Fibroblast of gingiva (primary cell): ENCODE measurements at places on chromosomes 6 and 20.

DNA sequence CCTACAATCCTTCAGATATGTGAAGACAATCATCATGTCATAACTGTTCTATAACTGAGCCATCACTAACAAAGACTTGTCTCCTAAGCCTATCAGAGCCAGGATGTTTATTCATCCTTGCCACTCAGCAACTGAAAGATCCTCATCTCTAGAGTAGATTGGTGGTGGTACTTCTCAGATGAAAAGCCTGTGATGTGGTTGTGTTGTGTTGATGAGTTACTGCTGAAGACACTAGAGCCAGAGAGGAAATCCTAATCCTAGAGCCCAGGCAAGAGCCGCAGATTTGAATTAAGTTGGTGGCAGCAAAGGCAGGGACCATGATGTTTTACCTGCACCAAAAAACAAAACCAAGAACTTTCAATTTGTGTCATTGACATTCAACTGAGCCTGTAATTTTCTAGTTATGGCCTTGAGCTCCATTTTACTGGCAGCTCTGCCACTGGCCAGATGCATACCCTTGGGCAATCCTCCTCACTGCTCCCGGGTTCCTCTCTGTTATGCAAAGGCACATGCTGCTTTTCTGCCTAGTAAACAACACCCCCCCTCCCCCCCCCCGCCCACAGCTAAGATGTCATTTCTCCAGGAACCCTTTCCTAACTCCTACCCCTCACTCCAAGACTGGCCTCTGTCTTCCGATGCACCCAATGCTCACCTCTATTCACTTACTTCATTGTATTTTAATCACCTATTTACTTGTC is 50.2 kb upstream of the REV3L start:
- DNase-seq, result no peak

DNA sequence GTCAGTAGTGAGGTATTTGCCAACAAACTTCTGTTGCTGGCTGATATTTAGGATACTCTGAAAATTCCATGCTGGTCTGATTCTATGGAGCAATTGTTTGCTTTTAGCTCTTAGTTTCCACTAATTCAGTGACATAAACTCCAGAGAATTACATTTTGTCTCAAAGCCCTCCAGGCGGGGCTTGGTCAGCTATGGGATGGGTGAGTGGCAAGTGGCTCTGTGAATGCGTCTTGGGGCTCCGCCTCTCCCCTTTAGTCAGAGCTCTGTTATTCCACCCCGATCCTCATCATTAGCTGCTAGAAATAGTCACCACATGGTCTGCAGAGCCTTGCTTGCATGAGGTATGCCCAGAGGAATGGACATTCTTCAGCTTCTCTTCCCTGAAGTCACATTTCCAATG is 540.6 kb downstream of the QKI start:
- DNase-seq, result no peak

DNA sequence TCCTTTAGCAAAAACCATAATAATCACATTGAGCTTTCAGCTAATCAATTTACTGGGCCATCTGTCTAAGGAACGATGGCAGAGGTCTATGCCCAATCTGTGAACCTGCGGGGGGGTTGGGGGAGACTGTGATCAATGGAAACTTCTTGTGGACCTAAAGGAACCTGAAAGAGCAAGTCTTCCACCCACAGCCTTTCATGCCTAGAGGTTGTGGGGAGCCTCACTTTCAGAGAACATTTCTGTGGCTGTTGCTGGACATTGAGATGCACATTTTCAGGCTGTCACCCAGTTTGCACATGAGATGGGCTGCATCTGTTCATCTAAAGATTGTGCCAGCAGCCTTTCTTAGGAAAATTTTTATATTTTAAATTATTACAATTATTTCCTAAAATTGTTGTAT is 310.0 kb upstream of the SPTLC3 start:
- no peak for DNase-seq

- no peak for DNase-seq
Observed at GRCh38 chr6:41467627-41468404, 78.4 kb upstream of the FOXP4 start.
